ENCODE measurements at places on chromosomes 11 and 22.

GRCh38 chr22:45968751-45969413 lies 8.1 kb downstream of the WNT7B start:
- DNase-seq = no peak

GRCh38 chr11:122093731-122094275 lies 22.2 kb downstream of the BLID start:
- no peak for DNase-seq

GRCh38 chr11:11095831-11096723 lies 238.2 kb upstream of the ZBED5 start:
- no peak for DNase-seq

GRCh38 chr11:102485095-102485722 lies 32.6 kb upstream of the TMEM123 start:
- no peak for DNase-seq

DNA sequence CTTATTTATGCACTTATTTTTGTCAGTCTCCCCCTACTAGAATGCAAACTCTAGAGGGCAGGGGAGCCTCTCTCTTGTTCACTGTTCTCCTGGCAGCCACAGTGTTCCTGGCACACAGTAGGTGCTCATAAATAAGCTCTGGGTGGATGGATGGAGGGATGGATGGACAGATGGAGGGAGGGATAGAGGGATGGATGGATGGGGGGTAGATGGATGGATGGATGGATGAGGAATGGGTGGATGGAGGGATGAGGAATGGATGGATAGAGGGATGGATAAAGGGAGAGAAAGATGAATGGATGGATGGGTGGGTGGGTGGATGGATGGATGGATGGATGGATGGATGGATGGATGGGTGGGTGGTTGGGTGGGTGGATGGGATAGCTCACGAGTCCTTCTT lies 13.5 kb downstream of the PVALB start:
- DNase-seq = no peak

DNA sequence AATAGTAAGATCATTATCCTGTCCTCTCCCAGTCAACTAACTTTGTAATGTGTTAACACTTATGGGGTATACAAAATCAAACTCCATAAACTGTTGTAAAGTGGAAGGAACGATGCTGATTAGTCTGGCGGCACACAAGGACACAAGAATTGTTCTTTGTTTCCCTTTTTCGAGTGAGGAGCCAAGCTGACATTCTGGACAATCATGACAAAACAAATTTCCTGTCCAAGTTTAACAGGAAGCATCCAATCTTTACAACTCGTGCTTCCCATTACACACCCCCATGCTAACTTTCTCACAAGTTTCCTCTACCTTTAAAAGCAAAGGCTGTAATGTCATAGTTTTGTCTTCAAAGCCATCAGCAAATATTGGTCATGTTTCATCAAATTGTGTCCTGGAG lies 20.4 kb upstream of the LDLRAD3 start:
- DNase-seq = no peak

DNA sequence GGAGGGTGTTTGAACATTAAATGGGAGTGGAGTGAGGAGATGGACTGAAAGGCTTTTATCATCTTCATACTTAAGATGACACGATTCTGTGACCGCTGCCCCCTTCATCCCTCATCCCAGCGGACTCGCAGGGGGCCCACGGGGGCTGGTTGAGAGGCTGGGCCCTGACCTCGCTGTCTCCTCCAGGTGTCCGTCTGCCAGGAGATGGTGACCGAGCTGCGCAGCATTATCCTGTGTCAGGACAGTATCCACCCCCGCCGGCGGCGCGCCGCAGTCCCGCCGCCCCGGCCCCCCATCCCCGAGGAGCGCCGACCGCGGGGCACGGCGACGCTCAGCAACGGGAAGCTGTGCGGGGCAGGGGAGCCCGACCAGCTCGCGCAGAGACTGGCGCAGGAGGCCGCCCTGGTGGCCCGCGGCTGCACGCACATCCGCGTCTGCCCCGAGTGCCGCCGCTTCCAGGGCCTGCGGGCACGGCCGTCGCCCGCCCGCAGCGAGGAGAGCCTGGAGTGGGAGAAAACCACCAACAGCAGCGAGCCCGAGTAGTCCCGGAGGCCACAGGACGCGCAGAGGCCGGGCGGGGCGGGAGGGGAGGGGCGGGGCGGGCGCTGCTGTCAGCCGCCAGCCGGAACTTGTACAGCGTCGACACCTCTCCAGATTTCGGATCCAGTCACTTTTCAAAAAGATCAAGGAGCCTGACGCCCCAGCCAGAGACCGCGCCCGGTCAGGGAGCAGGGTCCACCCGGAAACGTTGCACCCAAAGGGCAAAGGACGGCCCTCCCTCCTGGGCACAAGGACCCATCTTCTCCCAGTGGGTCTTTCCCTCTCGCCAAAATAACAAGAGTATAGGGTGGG lies 38.0 kb upstream of the TBCEL start:
- DNase-seq = peak; percentile 3

GRCh38 chr22:40055143-40055883 lies 60.6 kb downstream of the FAM83F start:
- DNase-seq = peak; percentile 83

- DNase-seq = no peak
Measured at GRCh38 chr11:103690356-103690755, 346.1 kb upstream of the DDI1 start.

GRCh38 chr11:9838961-9839360 lies 175.1 kb downstream of the SWAP70 start:
- no peak for DNase-seq

DNA sequence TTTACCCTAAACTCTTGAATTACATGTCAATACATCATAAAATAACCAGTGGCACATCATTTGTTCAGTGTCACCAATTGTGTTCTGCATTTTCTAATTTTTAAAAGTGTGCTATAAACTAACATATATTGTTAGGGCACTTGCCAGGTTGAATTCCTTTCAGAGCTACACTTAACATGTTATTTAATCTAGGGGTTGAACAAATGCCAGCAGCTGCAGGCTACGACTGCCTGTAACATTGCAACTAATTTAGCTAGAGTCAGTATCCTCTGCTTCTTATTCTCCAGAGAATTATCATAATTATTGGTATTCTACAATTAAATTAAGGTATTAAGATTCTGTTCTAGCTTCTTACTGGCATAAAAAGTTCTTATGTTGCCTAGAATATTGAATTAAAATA lies 46.4 kb upstream of the ARHGAP42 start:
- DNase-seq = no peak

DNA sequence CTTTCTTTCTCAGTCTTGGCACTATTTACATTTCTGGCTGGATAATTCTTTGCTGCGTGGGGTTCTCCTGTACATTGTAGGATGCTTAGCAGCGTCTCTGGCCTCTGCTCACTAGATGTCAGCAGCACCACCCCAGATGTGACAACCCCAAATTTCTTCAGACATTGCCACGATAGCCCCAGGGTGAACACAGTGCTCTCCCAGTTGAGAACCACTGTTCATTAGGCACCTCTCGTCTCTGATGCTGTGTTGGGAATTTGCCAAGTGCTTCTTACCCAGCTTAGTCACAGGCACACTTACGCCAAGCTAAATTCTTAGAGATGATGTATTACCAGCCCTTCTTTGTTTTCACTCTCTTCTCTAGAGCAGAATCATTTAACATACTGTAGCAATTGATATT lies 9.4 kb downstream of the TRIM6 start:
- DNase-seq = no peak

DNA sequence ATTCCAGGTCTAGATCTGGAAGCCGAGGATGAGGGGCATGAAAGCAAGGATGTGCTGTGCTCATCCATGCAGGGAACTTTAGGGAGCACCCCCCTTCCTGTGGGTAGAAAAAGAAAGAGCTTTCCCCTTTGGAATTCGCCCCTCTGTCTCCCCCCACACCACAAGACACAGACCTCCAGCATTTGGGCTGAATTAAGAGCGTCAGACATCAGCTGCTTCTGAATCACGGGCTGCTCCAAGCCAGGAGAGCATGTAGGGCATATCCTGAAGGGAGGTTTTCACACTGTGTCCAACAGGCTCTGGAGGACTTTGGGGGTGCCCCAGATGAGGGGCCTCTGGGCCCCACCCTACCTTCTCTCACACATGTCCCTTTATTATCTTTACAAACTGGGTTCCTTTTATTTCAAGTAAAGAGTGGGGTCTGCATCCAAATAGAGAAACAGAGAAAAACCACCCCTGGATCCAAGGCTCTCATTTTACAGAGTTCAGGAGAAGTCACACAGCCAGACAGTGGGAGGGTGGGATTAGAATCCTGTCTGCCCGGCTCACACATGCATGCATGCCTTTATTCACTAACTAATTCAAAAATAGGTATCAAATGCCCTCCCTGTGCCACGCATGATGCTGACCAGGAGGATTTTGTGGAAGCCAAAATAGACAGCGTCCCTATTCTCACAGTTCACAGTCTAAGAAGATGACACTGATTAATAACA lies 52.8 kb downstream of the LRRC32 start:
- DNase-seq = no peak

GRCh38 chr22:40479887-40480538 lies 109.6 kb downstream of the SGSM3 start:
- no peak for DNase-seq

- DNase-seq = no peak
Measured at GRCh38 chr11:68976563-68976962, 4.2 kb downstream of the MRGPRD start.

GRCh38 chr11:64893194-64894069 lies 15.0 kb upstream of the EHD1 start:
- no peak for DNase-seq

DNA sequence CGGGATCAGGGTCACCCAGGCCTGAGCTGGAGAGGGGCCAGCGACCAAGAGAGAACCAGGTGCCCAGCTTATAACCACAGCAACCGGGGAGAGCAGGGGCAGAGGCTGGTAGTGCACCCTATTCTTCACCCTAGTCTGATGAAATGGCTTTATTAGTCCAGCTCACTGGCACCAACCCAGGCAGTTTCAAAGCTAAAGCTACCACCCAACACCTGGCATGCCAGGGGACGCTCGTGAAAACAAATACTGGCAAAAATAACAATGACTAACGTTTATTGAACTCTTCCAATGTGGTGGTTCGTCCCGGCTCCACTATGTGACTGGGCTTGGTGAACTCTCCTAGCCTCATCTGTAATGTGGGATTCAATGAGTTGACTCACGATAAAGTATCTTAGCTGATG lies 30.6 kb downstream of the SCGB1A1 start:
- no peak for DNase-seq

GRCh38 chr11:100674212-100674611 lies 12.9 kb upstream of the ARHGAP42 start:
- no peak for DNase-seq

- DNase-seq = no peak
Measured at GRCh38 chr11:117575856-117576255, 221.2 kb downstream of the DSCAML1 start.

DNA sequence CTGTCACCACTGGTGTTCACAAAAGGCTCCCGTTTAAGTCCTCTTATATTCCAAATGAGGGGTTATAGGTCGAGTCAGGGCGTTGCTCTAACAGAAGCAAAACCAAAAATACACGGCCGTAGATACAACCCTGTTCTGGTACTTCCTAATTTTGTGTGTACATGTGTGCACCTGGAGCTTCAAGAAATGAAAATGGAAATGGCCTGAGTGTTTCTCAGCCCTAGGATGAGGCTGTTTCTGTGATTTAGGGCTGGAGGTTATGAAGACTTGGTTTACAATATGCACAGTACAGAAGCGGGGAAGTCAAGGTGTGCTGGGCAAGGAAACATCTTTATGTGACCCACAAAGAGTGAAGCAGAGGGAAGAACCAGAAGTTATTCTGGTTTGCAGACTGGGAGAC lies 110.4 kb upstream of the OR4B1 start:
- DNase-seq = no peak

DNA sequence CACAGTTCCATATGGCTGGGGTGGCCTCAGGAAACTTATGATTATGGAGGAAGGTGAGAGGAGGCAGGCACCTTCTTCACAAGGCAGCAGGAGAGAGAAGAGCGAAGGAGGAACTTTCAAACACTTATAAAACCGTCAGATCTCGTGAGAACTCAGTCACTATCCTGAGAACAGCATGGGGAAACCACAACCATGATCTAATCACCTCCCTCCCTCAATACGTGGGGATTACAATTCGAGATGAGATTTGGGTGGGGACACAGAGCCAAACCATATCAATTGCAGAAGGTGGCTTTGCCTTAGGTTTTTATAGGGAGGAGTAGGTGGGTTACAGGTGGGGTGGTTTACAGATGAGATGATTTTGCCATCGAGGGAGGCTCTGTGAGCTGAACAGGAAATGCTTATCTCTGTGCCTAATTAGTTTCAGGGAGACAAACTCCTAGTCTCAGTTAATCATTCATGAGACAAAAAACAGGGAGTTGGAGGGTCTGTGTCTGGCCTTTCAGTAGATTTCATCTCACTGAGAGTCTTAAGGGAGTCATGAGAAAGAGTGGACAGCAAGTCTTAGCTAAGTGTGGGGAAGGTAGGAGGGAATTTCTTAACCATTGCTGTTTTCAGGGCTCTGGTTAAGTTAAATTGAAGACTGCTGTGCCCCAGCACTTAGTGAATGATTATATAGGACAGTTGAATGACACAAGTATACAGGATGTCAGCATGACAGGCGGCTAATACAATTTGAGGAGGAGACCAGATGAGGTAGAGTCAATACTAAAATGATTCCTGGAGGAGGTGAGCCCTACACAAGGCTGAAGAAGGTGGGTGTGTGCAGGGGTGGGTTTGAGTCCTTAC lies 47.7 kb downstream of the CWC15 start:
- DNase-seq = no peak

All from CD4-positive, alpha-beta T cell treated with Interleukin-15 for 4 hours (primary cell).